ENCODE measurements at places on chromosomes 7 and 10.

DNA sequence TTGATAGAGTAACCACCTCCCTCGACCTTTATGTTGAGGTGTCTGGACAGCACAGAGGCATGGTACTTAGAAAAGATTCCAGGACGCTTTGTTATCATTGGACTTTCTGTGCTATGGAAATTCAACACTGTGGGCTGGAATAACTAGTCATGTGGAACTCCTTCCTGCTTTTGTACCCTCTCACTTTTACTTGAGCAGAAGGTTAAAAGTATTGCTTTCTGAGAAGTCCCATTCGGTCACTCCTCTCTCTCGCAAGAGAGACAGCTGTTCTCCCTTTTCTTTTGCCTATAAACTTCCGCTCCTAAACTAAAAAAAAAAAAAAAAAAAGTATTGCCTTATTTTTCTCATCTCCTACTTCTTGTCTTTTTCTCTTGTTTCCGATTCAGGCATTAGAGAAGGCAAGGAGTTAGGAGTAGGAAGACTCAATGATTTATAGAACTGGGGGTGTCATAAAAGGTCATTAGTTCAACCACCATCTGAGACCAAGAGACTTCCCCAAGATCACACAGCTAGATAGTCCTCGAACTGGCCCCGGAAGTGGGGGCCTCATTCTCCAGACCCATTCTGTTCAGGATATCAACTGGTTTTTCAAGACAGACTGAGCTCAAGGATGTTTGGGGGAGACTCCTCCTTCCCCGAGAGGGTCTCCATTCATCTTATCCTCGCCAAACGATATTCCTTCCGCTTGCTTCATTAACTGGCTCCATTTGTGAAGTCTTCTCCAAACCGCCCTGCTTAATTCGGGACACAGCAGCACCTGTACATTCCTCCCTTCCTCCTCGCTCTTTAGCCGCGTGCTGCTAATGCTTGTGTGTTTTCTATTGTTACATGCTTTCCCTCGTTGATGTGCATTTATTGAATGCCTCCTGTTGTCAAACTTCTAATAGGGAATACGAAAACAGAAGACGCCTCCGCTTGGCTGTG is 995 bp upstream of the INPP5F start:
- no peak for DNase-seq

- DNase-seq: no peak
Measured at GRCh38 chr10:29828440-29828894, 193.7 kb upstream of the SVIL start.

- DNase-seq: no peak
Measured at GRCh38 chr7:137967143-137968018, 34.5 kb downstream of the CREB3L2 start.

DNA sequence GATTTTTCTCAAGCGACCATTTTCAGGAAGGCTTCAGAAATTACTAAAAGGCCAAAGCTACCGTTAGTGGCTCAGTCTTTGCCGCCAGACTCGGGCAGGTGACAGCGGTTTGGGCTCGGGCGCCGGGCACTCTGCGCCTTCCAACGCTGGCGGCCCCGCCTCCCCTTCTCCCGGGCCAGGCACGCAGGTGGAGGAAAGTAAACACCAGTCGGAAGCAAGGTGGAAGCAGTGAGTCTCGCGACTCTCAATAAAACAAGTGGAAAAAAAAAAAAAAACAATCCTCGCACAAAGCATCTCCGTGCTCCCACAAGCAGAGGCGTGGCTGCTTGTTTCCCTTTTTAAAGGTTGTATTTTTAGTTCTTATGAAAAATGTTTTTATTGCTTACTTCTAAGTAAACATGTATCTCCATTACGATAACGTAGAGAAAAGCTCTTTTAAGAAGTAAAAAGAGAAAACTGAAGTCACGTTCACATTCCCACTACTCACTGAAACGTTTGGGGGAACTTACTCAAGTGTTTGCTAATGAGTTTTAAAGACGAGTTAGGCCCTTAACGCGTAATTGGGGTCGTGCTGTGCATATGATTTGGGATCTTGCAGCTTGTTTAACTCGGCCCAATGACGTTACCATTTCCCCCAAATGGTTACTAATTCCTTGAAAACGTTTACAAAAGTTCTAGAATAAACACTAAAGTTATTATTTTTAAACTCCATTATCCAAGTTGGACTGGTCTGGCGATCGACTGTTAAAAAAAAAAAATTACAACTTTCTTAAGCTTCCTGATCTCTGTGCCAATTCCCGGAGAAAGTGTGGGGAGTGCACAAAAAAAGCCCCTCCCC is 864 bp downstream of the CDCA7L start:
- DNase-seq: peak; percentile 12

DNA sequence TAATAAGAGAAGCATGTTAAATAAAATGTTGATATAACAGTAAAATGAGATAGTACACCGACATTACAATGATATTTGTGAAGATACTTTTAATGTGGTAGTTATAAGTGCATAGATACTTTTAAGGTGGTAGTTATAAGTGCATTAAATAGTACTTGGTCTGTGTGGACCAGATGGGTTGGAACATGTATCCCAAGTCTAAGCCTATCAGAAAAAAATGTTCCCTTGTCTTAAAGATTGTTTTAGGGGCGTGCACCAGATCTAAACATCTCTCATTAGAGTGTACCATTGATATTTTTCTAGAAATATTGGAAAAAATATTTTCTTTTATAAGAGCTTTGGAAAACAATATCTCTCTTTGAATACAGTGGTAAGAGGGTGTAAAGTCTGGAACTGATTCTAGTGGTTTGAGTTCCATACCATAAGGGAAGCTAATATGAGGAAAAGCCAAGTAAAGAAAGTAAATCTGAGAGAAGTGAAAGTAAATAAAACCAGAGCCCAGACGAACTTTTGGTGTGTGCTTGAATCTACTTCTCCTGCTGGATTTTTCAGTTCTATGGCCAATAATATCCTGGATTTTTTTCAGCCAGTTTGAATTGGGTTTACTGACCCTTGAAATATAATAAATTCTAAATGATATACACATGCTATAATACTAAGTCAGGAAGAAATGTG is 175.3 kb downstream of the MBL2 start:
- DNase-seq: no peak

DNA sequence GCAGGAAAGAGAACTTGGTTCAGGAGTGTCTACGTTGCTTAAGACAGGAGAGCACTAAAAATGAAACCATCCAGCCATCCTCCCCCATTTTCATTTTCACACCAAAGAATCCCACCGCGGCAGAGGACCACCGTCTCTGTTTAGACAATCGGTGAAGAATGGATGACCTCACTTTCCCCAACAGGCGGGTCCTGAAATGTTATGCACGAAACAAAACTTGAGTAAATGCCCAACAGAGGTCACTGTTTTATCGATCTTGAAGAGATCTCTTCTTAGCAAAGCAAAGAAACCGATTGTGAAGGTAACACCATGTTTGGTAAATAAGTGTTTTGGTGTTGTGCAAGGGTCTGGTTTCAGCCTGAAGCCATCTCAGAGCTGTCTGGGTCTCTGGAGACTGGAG is 1.4 kb upstream of the IL6 start:
- no peak for DNase-seq

- DNase-seq: no peak
Measured at GRCh38 chr7:88933285-88933684, 137.7 kb upstream of the TEX47 start.

DNA sequence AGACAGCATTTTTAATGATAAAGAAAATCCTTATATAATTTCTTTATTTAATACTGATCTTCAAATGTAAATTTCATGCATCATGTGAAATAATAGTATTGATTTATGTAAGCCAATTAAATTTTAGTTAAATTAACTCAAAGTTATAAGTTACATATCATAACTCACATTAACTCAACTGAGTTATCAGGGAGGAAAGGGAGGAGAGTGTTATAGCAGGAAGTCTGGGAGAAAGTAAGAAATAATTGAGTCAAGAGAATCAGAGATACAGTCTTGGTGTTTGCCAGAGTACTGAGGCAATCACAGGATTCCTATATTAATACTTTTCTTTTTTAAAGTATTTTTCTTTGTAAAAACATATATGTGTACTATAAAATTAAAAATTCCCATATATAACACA is 4.0 kb downstream of the BICC1 start:
- DNase-seq: no peak

GRCh38 chr10:69870591-69870990 is 68.9 kb downstream of the COL13A1 start:
- no peak for DNase-seq

- no peak for DNase-seq
Measured at GRCh38 chr10:54607983-54608382, 193.0 kb downstream of the PCDH15 start.

DNA sequence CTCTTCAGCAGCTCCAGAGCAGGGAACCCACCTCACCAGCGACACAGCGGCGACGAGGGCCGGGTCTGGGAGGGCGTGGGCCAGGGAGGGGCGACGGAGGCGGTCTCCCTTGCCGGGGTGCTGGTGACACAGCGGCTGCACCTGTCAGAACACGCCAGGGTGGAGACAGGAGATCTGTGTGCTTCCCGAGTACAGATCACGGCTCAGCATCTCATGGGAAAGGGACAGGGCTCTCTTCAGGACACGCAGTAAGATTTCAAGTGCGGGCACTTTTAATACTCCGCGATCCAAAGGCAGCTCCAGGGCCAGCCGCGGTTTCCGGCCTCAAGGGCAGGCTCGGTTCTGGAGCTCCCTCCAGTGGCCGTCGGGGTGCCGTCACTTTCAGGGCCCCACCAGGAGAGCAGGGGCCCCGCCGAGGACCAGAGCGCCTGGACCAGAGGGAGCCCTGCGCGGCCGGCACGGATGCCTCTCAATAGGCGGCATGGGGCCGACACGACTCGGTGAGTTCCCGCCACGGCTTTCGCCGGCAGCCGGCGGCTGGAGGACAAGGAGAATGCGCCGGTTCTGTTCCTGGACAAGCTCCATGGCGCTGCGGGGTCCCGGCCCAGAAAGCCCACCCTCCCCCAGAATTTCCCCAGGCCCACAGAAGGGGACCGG is 21.4 kb downstream of the GPR146 start:
- peak; percentile 70 for DNase-seq

DNA sequence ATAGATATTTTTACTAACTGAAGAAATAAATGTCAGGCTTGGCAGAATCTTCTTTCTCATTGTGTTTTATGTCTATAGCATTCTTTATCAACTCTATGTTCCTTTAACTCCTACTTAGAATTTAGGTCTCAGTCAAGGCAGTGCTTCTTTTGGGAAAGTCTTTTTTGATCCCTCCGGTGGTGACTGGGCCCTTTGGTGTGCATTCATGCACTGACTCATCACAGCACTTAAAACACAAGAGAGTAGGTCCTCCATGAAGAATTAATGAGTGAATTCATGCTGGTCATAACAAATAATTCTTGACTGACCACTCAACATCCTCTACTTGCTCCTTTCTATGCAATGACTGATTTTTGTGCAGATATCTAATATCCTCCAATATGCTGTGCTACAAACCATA is 458.8 kb upstream of the LRRTM3 start:
- no peak for DNase-seq

GRCh38 chr7:80348223-80348622 is 163.6 kb downstream of the GNAT3 start:
- DNase-seq: no peak

GRCh38 chr7:42700406-42701327 is 211.2 kb downstream of the C7orf25 start:
- DNase-seq: no peak
